ENCODE measurements at places on chromosomes 13 and 19.

DNA sequence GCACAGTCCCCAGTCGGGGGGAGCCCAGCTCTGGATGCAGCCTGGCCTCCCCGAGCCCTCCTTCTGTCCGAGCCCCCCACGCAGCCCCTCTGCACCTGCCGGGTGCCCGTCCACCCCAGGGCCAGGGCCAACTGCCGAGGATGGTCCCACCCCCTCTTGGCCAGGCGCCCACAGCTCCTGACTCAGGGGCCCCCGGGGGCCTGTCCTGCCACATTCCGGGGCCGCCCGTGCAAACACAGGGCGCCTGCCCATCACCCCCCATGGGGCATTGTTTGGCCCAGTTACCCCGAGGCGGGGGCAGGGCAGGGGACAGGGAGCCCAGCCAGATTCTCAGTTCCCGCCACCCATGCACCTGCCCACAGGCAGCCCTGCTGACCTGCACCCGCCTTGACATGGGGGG lies 5.3 kb upstream of the TCF3 start:
- DNase-seq: no peak

- DNase-seq: peak; percentile 53
These were observed 12.0 kb upstream of the SHFL start for GRCh38 chr19:10074153-10074552.

GRCh38 chr13:47407808-47408207 lies 511.0 kb upstream of the HTR2A start:
- DNase-seq: no peak

GRCh38 chr19:39030854-39031367 lies 1.4 kb downstream of the FBXO27 start:
- no peak for DNase-seq

GRCh38 chr13:39095500-39095899 lies 57.2 kb downstream of the NHLRC3 start:
- no peak for DNase-seq
